Kidney (tissue), 22 donors: ENCODE measurements at places on chromosomes 11 and 22. TPM values are rescaled to one million over a fixed set of nuclear protein-coding genes. Genes with fewer than 3 reads are reported as not detected.

- DNase-seq, result no peak
Measured at GRCh38 chr11:1674173-1675131, 22.5 kb upstream of the KRTAP5-6 start.

- no peak for DNase-seq
Measured at GRCh38 chr11:27438595-27438981, 34.0 kb downstream of the LGR4 start.

DNA sequence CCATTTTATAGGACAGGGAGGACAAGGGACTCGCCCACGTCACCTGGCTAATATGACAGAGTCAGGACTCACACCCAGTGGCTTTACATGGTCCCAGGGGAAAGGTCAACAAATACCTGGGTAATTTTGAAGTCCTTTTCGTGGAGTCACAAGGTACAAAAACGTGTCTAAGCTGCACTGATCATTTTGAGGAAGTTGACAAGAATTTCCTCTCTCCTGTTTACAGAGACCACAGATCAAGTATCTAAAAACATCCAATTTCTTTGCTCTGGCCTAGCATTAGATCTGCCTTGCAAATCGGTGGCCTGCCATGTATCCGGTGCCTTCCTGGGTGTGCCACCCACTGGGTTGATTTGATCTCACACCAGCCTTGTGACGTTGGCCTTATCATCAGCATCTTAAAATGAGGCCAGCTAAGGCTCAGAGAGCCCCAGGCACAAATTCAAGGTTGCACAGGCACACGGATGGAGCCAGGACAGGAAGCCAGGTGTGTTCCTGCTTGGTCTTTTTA lies 17.6 kb downstream of the GDPD5 start:
- no peak for DNase-seq

DNA sequence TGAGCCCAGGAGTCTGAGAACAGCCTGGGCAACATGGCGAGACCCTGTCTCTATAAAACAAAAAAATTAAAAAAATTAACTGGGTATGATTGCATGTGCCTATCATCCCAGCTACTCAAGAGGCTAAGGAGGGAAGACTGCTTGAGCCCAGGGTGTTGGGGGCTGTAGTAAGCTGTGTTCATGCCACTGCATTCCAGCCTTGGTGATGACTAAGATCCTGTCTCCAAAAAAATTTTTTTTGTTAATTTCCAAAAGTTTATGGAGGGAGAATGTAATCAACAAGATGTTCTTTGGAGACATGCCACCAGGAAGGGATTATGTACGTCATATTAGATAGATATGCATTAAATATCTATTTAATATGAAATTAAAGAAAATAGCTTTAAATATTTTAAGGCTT lies 267.5 kb downstream of the SBF2 start:
- DNase-seq, result no peak

- DNase-seq, result no peak
Measured at GRCh38 chr11:57497303-57498247, 17.9 kb downstream of the SLC43A1 start.

DNA sequence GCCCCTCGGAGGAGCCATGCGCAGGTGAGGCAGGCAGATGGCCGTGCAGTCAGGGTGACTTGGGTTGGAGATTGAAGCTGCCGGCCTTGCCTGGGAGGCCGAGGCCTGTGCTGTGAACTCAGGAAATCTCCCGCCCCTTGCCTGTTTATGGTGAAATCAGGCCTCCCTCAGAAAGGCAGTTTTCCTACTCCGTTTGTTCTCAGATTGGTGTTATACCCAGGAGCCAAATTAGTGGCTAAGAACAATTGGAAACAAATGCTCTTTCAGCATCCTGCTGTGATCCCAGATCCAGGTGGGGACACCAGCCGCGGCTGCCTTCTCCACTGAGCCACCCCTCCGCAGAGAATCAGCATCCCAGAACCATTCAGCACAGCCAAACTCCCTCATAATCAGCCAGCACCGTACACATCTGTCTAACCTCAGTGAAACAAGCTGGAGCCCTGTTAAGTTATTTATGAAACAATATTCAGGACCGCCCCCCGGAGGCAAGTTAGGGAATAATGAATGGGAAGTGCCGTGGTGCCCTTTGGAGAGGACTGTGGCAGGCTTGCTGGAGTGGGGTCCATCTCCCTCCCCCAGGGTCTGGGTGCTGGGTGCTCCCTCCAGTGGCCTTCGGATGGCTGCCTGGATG lies 60.0 kb downstream of the PKNOX2 start:
- no peak for DNase-seq

OTOG gene
- 0.06 TPM for total RNA-seq

TRIM51 gene
- total RNA-seq, result not detected

GRCh38 chr11:41334007-41334933 lies 125.2 kb downstream of the LRRC4C start:
- no peak for DNase-seq

CD6 gene
- 6.7 TPM for total RNA-seq

DNA sequence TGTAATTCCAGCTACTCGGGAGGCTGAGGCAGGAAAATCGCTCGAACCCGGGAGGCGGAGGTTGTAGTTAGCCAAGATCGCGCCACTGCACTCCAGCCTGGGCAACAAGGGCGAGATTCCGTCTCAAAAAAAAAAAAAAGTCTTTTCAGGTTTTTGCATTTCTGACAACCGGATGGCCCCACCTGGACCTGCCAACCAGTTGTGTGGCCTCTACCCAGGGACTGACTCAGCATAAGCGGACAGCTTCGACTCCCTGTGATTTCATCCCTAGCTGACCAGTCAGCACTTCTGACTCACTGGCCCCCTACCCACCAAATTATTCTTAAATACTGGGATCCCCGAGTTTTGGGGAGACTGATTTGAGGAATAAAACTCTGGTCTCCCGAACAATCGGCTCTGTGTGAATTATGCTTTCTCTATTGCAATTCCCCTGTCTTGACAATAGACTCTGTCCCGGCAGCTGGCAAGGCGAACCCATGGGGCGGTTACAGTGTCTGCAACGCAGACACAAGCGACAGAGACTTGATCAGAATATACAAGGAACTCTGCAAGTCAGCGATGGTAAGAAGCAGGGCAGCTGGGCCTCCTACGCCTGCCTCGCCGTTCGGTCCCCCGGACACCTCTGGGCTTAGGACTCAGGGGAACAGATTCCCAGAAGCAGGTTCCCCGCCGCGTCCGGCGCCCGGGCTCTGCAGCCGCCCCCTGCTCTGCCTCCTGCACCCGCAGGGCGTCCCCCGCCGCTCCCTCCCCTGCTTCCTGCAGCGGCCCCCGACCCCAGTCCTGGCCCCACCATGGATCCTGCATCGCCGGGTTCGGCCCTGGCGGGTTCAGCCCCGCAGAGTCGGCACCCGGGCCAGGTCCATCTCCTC lies 741 bp upstream of the TALDO1 start:
- DNase-seq, result no peak

C11orf87 gene
- not detected for total RNA-seq

DNA sequence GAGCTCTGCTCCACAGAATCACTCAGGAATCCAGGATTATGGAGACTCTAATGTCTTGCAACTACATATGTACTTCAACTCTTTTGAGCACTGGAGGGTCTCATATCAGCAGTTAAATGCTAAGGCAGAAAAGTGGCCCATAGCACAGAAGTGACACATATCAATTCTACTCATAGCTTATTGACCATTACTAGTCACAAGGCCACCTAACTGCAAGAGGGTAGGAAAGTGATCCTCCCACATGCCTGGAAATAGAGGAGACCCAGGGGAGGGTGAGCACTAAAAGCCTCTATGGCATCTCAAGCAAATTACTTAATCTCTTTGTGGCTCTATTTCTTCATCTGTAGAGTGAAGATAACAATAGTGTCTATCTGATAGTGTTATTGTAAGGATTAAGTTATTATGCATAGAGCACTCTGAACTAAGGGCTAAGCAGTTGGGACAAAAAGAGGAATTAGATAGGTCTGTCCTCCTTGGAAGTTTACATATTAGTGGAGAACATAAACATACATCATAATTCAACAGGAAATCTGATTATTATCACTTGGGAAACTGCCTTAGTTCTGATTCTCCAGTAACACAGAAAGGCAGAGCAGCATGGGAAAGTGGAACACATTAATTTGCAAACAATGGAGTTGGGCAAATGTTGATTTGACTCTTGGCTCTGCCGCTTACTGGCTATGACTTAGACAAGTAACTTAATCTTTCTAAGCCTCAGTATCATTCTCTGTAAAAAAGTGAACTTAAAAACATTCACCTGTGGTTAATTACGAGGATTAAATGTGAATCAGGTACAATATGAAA lies 25.1 kb upstream of the USP47 start:
- DNase-seq, result no peak

DNA sequence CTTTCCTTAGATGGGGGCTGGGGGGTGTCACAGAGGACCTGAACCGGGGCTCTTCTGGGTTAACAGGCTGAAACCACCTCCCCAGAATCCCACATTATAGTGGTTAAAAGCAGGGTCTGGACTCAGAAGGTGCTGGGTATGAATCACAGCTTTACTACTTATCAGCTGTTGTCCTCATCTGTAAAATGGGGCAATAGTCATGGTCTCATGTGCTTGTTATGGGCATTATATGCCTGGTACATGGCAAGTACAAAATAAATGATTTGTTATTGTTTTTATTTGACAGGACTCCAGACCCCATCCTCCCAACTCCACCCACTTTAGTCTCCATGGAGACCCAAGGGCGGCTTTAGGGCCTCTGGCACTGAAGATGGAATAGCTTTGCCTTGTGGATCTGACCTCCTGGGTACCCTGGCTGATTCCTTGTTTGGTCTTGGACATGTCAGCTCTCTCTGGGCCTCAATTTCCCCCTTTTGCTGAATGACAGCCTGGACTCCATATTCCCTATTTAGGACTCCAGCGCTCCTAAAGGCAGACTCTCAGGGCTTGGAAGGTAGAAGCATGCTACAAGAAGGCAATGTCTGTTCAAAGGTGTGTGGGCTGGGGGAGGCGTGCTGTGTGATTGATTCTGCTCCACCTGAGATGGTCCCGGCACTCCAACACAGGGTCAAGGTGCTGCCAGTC lies 812 bp upstream of the SMTN start:
- no peak for DNase-seq

- DNase-seq, result no peak
Measured at GRCh38 chr11:129694966-129695365, 120.7 kb upstream of the TMEM45B start.

MMP7 gene
- total RNA-seq, result 1,380 TPM

GRCh38 chr11:67177399-67178281 lies 58.6 kb downstream of the KDM2A start:
- no peak for DNase-seq

GRCh38 chr22:24950272-24950902 lies 2.1 kb upstream of the KIAA1671 start:
- no peak for DNase-seq

KIAA1671 gene
- 65.2 TPM for total RNA-seq

DNA sequence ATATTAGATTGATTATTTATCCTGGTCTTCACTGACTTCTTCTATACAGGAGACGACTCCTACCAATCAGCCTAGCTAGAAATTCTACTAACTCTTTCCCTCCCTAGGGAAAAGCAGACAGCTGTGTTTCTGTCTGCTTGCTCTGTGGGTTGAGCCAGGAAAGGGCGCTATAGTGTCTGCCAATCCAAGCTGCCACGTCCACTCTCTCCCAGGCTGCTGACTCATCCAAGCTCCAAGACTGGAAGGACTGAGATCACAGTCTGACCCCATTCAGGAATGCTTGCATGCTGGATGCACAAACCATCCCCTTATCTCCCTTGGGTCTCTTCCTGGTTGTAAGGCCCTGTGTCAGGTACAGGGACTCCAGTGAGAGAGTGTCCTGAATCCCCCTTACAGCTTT lies 955.6 kb downstream of the OPCML start:
- DNase-seq, result no peak

- no peak for DNase-seq
Measured at GRCh38 chr11:45541693-45542434, 123.6 kb downstream of the CHST1 start.

GRCh38 chr11:94740083-94741021 lies 27.8 kb upstream of the AMOTL1 start:
- peak; percentile 78 for DNase-seq

GRCh38 chr22:47401976-47402770 lies 639.7 kb downstream of the TBC1D22A start:
- no peak for DNase-seq

GRCh38 chr11:22666688-22667439 lies 453 bp downstream of the GAS2 start:
- peak; percentile 73 for DNase-seq

DNA sequence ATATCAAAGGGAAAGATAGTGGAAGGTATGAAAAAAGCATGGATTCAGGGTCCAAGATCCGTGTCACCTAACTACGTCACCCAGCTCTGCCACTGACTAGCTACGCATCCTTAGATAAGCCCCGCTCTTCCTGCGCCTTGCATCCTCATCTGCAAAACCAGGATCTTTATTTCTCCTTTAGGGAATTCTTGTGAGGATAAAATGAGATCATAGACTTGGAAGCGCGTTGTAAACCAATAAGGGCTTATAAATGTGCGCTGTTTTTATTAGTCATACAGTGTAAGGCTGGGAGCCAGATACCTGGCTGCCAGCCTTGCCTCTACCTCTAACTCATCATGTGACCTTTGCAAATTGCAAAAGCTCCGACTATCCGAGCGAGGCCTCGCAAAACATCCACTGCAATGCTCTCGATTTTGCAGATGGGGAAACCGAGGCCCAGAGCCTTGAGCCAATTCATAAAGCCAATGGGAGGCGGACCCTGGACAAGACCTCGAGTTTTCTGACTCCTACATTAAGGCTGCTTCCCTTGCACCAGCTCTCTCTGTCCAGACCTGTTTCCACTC lies 753 bp downstream of the PRPF19 start:
- peak; percentile 24 for DNase-seq

GRCh38 chr11:27388869-27389268 lies 25.9 kb upstream of the CCDC34 start:
- no peak for DNase-seq

TRIM49 gene
- not detected for total RNA-seq

- peak; percentile 12 for DNase-seq
Measured at GRCh38 chr11:83115551-83115950, 41.4 kb upstream of the PCF11 start.

DNA sequence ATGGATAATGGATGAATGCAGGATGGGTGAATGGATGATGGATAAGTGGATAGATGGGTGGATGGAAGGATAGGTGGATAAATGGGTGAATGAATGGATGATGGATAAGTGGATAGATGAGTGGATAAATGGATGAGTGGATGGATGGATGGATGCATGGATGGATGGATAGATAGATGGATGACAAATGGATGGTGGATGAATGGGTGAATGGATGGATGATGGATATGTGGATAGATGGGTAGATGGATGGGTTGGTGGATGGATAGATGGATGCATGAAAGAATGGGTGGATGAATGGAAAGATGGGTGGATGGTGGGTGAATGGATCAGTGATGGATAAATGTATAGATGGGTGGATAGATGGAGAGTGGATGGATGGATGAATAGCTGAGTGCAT lies 564.8 kb downstream of the MIAT start:
- no peak for DNase-seq
